Activated CD4-positive, alpha-beta T cell treated with anti-CD3 and anti-CD28 coated beads, Interleukin-2, amount 50 U/mL, for 1 hour (primary cell): ENCODE measurements at places on chromosomes 5 and 9.

DNA sequence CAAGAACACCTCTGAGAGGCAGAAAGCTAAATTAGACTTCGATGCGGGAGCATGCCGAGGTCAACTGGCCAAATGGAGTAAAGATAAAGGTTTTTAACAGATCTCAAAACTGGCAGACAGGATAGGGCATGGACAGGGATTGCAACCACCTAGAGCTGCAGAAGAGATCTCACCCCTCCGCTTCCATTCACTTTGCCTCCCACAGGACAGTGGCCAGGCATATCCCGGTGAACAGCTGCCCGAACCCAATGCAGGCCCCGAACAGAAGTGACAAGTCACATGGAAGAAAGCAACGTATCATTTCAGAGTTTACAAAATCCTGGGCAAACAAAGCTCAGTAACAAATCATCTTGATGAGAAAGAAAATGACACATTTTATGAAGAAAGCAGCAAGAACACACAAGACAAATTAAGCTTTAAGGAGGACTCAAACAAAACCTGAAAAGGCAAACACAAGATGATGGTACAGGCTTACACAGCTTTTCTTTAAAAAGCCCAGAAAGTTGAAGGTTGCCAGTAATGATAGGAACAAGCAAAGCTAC, 18.4 kb downstream of the RNF130 start:
- DNase-seq: no peak

DNA sequence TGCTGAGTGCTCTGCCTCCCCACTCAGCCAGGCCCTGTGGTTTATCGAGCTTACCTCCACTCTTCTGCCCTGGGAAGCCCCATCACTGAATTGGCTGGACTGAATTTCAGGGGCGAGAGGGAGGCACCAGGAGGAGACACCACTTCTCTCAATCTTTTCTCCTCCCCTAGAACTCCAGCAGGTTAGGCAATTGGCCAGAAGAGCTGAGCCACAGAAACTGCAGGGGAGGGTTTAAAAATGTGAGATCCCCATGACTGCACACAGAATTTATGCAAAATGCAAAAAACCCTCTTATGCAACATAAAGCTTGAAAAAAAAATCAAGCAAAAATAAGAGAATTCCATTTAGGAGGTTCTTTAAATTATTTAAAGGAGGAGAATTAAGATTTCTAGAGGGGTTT, 29.9 kb downstream of the TUT7 start:
- DNase-seq: no peak

GRCh38 chr5:75965292-75965691, 117.9 kb upstream of the SV2C start:
- DNase-seq: no peak

DNA sequence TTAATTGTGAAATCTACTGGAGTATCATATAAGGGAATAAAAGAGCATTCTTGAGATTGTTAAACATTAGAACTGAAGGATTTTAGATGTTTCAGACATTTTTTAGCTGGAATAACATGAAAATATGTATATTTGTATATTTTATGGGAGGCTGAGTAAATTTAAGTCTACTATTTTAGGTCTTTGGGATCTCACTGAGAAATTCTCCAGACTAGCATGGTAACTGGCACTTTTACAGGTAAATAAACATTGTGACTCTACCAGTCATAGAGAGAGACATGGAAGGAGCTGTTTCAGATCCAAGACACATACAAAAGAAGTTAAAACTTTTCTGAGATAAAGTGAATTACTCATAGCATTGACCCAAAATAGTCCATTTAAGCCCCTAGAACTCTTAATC, 59.4 kb downstream of the NDUFAF2 start:
- DNase-seq: no peak

DNA sequence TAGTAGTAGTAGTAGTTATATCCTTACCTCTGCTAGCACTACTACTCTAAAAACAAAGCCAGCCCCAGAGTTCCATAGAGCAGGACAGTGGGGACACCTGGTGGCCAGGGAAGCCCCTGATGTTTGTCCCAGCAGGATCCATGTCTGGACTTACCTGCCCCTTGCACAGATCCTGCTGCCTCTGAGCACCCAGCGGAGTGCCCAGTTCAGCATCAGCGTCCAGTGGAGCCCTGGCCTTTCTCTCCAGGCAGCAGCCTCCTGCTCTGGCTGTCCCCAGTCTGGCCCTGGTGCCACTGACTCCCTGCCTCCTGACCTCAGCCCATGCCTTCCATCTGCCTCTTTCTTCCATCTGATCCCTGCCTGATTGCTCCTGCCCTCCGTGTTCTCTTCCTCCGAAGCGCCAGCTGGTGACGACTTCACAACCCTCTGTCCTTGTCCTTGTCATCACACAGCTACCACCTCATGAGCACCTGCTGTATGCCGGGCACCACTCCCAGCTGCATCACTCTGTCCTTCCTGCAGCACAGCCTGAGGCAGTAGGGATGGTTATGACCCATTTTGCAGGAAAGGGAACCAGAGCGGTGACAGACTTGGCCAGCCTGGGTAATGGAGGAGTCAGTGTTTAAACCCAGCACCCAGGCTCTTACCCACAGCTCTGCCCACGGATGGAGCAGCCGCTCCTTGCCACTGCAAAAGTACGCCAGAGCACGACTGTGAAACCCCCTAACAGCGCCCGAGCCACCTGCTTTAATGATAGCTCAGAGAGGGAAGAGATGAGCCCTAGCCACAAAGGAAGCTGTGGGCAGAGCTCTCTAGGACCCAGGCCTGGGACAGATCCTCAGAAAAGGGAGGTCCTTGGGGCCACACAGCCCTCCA, 11.5 kb downstream of the SARDH start:
- peak; percentile 70 for DNase-seq
